ENCODE measurements at places on chromosomes 7 and 10.

DNA sequence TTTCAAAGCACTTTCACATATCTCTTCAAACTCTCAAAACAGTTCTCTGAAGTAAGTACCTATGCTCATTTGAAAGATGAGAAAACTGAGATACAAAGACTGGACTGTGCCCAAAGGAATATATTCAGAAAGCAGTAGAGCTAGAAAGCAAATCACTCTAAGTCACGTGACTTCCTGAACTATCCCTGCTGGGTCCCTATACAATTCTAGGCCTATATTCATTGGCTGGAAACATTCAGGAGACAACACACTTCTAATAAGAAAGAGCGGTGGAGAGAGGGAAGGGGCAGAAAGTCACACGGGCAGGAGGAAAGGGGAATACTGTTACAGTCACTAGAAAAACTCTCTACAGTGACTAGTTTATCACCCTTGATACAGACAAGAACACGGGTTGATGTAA lies 140.0 kb downstream of the CHCHD3 start:
- DNase-seq: no peak

DNA sequence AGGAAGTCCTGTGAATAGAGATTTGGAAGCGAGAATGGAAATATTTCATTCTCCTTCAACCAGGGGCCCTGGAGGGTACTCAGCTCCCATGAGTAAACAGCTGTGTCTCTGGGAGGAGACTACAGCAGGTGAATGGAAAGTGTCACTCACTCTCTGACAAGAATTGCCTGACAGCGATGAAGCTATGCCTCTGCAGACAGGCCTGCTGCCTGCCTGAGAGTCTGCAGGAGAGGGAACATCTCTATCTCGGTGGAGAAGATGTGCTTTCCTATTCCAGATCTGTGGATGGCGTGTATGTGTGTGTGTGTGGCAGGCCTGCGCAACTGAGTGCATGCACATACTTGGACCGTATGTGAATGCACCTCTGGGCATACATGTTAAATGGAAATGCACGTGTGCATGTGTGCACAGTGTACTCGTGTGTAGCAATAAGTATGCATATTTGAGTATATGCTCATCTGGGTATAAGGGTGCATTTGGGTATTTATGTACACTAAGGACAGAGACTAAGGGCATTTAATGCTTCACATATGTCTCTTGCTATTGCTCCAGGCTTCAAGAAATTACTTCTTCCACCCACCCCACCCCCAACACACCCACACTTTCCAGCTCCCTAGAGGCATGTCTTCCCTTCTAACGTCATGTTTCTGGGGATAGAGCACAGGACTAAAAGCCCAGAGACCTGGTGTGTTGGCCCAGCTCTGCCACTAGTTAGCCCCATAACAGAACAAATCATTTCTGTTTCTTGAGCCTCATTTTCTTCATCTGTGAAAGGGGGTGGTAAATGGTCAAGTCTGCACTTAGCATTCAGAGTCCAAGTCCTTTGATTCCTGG lies 4.6 kb upstream of the ADCYAP1R1 start:
- no peak for DNase-seq

DNA sequence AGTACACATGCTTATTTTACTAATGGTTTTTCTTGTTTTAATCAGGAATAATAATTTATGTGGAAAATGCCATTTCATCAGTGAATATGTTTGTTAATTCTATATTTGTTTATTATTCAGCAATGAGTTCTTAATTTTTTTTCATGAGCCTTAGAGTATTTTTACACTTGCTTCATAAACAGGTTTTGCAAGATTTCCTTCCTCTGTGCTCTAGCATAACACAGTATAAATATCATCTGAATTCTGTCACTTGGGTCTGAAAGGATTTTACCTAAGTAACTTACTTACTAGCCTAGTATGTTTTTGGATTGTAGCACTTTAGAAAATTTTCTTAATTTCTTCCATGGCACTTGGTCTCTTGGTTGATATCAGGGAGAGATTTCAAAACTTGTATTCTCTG lies 45.8 kb downstream of the GLCCI1 start:
- DNase-seq: no peak

DNA sequence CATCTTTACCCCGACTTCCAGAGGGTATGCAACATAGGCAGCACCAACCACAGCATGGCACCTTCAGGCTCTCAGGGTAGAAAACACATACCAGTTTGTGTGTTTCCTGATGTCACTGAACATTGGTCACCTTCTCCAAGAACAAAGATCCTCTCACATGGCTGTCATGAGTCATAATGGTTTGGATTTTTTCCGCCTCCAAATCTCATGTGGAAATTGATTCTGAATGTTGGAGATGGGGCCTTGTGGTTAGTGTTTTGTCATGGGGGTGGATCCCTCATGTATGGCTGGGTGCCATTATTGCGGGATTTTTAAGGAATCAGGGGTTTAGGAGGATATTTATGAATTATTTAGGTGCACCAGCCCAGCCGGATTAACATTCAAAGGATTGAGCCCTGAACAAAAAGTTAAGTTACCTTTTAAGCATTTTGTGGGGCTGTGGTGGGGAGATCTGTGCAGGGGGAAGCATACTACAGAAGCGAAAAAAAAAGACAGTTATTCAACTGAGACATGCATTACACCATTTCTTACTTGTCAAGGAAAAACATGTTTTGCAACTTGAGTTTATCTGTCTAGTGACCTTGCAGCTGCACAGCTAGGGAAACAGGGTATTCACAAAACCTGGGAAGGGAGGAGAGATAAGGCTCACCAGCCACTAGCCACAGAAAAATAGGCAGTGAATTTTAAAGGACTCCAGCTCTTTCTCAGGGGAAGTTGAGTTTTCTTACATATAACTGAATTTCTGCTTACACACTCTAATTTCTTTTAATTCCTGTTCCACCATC lies 774.1 kb upstream of the AUTS2 start:
- DNase-seq: no peak

DNA sequence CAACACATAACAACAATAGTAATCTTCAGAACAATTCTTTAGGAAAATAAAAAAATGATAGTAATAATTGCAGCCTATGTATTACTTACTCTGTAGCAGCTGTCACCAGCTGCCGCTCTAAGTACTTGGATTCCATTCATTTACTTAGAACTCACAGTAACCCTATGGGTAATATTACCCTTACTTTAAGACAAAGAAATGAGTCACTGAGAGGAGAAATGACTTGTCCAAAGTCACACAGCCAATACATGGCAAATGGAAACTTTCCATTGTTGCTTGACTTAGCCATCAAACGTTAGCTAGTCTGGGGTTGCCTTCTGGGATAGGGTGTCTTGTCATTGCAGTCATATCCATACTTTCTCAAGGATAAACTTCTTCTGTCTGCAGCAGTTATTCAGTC lies 3.6 kb downstream of the CCNY start:
- no peak for DNase-seq

DNA sequence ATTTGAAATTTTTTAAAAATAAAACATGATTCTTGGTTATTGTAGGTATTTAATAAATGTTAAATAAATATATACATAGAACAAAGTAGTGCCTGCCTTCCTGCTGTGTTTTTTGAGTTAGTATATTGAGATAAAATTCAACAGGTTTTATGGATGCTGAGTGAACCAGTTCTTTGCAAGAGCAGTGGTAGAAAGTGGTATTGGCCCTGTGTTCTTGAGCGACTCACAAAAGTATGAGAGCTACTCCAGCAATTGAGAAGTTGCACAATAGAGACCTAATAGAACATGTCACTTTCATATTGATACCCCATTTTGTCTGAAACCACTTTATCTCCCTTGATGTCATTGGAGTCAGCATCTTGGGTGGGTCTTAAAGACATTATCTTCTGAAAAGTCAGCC lies 32.6 kb upstream of the GJD4 start:
- DNase-seq: no peak

GRCh38 chr7:158802535-158803366 lies 26.6 kb downstream of the ESYT2 start:
- DNase-seq: no peak

DNA sequence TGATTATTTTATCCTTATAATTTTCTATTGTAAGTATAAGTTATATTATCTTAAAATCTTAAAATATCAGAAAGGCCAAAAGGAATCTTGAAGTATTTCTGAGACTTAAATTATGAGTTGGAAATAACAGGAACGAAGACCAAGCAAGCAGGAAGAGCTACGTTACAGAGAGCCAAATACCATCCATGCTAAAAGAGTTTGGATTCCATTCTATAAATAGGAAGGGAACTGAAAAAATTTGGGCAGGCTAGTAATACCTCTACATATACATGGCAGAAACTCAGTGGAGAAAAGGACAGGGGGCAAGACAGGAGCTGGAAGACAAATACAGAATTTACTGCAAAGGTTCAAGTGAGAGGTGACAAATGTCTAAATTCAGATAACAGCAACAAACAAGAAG lies 16.7 kb downstream of the ITGB1 start:
- no peak for DNase-seq

GRCh38 chr7:37320848-37321468 lies 127.7 kb downstream of the ELMO1 start:
- no peak for DNase-seq

- no peak for DNase-seq
Observed at GRCh38 chr7:18893156-18893555, 224.3 kb downstream of the TWIST1 start.

DNA sequence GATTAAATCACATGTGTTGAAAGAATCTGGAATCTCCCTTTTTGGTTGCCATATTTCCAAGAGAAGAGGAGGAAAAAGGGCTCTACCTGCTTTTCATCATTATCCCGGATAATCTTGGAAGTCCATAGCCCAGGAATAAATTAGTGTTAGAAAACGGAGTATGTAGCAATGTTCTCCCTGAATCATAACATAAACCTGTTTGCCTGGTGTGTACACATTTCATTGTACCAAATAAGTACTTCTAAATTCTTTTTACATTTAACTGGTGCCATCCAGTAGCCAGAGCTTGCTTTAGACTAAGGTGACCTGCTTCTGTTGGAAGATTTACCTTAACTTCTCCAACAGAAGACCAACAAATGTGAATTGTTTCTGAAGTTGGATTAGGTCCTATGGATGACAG lies 182.3 kb upstream of the C7orf33 start:
- DNase-seq: no peak

DNA sequence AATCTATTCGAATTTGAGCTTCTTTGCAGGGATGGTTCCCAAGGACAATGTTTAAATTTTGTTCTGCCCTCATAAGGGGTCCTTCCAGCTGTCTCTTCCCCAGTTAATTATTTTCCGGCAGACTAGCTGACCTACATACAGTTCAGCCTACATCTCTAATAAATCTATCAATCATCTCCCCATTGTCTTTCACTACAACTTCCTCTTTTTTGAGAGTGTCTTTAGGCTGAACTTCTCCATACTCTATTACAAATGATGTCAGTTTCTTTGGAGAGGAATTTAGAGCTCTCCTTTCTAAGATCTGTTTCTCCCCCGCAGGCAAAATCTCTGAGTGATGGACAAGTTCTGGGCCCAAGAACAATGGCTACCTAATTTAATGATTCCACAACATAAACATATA lies 122.2 kb downstream of the PCLO start:
- DNase-seq: no peak

DNA sequence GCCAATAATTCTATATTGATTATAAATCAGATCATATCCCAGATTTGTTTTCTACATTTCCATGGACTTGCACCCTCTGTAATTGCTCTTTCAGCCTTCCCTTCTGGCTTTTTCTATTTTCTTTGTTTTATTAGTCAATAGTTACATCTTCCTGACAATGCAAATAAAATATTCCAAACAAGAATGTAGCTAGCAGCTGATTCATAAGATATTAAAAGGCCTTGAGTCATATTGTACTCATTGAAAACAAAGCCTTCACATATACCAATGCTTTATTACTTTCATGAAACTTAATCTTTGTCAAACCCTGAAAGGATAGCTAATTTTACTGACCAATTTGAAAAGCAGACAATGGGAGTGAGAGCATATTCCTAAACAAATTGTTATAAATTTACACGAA lies 10.7 kb upstream of the SFMBT2 start:
- DNase-seq: no peak

DNA sequence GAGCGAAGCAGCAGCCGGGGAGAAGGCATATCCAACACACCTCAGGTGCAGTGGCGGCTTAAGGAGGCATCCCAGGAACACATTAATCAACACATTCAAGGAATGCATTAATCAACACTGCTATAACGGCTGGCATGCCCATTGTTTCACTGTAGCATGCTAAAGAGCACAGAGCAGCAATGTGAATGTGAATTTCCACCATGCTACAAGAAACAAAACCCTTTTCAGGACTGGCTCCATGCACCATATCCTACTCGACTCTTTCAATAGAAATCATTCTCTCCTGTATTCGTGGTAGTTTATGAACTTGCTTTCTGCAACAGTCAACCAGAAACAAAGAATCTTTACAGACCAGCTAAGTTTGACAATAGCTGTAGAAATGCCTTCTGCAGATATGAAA lies 149.0 kb downstream of the NRCAM start:
- no peak for DNase-seq

- no peak for DNase-seq
Observed at GRCh38 chr7:124033095-124033806, 384 bp upstream of the TMEM229A start.

DNA sequence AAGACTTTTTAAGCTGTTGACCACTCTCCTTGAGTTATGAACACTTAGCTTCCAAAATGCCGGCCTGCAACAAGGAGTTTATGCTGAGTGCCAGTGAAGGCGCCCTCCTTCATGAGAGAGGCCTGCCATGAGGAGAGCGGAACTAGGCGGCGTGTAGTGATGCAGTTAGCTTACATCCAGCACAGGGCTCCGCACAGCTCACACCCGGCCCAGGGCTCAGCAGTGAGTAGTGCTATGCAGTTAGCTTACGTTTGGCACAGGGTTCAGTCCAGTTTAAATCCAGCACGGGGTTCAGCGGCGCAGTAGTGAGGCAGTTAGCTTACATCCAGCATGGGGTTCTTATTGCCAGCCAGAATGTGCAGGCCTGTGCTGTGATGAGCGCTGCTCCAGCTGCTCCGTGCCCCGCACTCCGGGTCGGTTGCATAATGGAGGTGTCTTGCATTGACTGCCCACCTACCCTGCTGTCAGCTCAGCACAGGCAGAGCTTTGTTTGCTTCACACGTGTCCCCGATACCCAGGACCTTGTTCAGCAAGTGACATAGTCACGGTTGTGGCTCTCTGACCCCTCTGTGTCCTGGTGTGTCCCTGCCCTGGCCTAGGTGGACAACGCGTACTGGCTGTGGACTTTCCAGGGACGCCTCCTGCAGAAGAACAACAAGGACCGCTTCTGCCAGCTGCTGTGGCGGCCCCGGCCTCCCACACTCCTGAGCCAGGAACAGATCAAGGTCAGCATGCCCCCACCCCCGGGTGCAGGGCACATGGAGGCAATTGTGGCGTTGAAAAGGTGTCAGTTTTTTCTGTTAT lies 21.9 kb downstream of the EIF3B start:
- DNase-seq: no peak

GRCh38 chr7:107405559-107405958 lies 64.3 kb upstream of the GPR22 start:
- DNase-seq: no peak

- DNase-seq: no peak
Observed at GRCh38 chr10:132109341-132110110, 43.8 kb downstream of the JAKMIP3 start.

- no peak for DNase-seq
Observed at GRCh38 chr7:15921576-15921975, 235.1 kb upstream of the MEOX2 start.

- no peak for DNase-seq
Observed at GRCh38 chr7:117808910-117809705, 64.1 kb downstream of the CTTNBP2 start.

Measured in activated T-helper 9 cell treated with anti-CD3 and anti-CD28 coated beads, Interleukin-2, amount 50 U/mL, for 16 hours (primary cell).